ENCODE measurements at places on chromosomes 5 and 9.

GRCh38 chr5:123094919-123095797, 6.1 kb downstream of the PRDM6 start:
- DNase-seq = no peak

GRCh38 chr5:173464813-173465212, 136.6 kb upstream of the STC2 start:
- no peak for DNase-seq

DNA sequence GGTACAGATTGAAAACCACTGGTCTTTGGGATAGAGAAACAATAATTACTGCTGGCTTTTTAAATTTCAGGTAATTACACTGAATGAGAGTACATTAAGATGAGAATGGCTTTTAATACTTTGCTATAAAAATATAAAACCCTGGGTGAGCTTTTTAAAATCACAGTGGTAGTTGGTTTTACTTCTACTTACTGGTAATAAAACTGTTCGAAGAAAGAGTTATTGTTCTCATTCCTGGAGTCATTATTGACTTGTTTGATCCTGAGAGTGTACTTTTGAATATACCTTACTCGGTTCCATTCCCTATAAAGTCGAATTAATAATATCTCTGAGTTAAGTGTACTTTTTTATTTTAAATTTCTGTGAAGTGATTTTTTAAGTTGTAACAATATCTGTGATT, 21.5 kb downstream of the MELK start:
- DNase-seq = no peak

GRCh38 chr5:167442922-167443321, 848.5 kb upstream of the WWC1 start:
- no peak for DNase-seq

- DNase-seq = no peak
These were observed 465.7 kb downstream of the GADD45G start for GRCh38 chr9:90070469-90070868.

DNA sequence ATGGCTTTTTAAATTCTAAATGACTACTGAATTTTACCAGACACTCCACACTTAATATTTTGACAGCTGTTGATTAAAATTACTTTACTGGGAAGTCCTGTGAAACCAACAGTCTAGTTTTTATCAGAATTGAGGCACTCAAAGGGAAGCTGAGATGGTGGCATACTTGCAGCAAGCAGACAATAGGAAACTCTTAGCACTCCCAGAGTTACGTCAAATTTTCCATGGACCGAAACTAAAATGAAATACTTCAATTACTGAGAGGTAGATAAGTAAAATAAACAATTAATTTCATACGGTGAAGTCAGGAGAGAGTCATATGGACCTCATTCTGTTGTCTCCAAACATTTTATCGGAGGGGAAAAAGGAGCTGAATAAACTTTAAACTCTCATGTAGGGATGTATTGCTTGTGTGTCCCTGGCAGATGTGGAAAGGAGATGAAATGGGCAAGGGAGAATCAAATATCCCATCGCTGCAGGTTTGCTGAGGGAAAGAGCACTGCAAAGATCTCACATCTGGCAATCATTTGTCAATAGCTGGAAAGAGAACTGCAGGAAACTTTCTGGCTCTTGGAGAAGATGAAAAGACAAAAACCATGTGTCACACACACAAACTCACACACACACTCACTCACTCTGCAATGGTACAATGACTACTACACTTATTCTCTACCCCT, 189.4 kb downstream of the BNC2 start:
- DNase-seq = peak; percentile 40

DNA sequence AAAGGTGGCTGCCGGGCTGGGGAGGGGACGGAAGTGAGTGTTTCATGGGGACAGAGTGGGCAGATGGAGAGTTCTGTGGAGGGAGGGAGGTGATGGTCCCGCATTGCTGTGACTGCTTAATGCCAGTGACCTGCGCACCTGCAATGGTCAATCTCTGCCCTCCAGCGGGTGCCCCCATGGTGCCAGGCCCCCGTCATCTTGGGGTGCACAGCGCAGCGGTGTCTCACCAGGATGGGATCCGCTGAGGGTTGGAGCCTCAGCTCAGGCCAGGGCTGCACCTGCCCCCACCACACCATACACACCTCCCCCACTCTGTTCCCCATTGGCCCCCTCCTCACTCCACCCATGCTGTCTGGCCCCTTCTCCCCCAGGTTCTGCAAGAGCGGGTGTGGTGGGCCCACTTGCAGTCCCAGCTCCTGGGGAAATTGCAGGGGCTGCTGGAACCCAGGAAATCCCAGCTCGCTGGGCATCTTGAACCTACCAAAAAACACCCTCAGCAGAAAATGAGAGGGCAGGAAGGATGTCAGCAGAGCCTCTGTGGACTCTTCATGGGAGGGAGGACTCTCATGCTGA, 12.1 kb upstream of the CAMSAP1 start:
- no peak for DNase-seq

- DNase-seq = no peak
These were observed 8.9 kb downstream of the IFNE start for GRCh38 chr9:21473236-21473635.

- no peak for DNase-seq
These were observed 2.7 kb upstream of the IRF1 start for GRCh38 chr5:132493241-132493640.

- peak; percentile 36 for DNase-seq
These were observed 8.1 kb downstream of the SPDL1 start for GRCh38 chr5:169591636-169592035.

DNA sequence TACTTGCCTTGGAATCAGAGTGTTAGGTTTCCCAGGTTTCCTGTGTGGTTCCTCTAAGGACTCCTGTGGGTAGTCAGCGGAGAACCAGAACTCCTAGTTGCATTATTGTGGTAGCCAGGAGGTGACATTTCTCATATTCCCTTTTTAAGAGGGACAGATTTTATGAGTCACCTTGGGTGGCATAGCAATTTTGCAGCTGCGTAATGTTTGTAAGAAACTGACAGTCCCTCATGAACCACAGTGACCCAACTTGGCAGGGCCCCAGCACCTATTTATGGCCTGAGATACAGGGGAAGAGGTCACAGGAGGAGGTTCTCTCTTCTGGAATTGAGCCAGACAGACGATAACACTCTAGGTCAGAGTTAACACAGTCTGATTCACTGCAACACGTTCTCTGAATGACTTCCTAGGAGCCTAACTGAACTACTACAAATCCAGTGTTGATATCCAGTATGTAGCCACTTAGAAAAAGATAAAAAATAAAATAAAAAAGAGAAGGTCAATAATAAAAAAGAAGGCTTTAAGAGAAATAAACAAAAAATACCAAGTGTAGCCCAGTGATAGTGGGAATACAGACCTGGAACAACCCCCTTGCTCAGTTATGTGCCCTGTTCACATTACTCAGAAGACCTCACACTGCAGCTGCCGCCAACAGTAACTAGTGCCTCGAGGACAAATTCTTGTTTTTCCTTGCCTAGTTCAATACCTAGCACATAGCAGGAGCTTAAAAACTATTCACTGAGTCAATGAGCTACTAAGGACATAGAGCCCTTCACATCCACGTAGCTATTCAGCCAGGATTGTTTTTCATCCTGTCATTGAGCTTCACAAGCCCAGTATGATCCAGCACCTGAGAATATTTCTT, 50.7 kb upstream of the VLDLR start:
- peak; percentile 72 for DNase-seq

- no peak for DNase-seq
These were observed 24.2 kb upstream of the STOM start for GRCh38 chr9:121394292-121394691.

- DNase-seq = no peak
These were observed 42.3 kb upstream of the MATR3 start for GRCh38 chr5:139251281-139251687.

DNA sequence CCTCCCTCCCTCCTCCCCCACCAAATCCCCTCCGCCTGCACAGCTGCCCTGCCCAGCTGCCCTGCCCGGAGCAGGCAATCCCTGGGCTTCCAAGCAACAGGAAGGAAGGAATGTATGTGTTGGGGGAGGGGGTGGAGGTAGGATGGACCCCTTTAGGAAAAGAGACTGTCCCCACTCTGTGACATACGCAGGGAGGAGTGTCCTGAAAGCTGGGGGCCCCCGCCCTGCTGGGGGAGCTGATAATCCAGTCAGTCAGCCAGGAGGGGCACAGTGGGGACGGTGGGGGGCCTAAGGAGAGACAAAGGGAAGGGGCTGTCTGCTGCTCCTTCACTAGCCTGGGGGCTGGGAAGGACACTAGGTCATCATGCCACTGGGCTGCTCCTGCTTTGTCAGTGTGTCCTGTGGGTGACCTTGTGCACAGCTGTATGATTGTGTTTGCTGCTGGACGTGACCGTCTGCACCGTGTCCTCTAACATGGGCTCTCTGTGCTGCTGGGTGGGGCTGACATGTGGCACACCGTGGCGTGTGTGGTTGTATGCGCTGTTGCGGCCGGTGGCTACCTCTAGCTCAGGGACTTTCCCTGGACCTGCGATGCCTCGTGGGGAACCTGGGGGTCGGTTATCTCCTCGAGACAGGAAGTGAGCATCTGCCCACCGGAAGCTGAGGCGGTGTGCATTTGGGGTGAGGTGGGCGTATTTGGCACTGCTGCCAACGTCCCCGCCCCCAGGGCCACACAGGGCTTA, 3.0 kb downstream of the N4BP3 start:
- DNase-seq = no peak

GRCh38 chr5:1545805-1546355, 22.1 kb upstream of the LPCAT1 start:
- peak; percentile 19 for DNase-seq

- no peak for DNase-seq
These were observed 129.0 kb downstream of the MUSK start for GRCh38 chr9:110797611-110798010.

GRCh38 chr5:164265566-164265965, 760.1 kb downstream of the MAT2B start:
- DNase-seq = no peak

DNA sequence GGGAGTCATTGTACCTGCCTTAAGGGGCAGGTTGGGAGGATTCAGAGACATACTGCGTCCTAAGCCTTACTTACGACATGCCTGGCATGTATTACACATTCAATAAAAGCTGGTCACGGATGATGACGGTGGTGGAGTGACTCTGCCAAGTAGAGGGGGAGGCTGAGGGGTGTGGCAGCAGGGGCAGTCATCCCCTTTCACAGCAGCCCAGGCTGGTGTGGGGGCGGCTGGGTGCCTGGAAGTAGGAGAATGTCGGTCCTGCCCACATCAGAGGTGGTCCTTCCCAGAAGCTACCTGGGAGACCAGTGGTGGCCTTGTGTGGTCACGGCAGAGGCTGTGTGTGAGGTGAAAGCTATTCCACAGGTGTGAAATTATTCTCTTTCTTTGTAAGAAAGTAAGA, 8.9 kb downstream of the ZBTB34 start:
- DNase-seq = no peak

- DNase-seq = no peak
These were observed 47.0 kb upstream of the ZNF169 start for GRCh38 chr9:94212091-94212490.

DNA sequence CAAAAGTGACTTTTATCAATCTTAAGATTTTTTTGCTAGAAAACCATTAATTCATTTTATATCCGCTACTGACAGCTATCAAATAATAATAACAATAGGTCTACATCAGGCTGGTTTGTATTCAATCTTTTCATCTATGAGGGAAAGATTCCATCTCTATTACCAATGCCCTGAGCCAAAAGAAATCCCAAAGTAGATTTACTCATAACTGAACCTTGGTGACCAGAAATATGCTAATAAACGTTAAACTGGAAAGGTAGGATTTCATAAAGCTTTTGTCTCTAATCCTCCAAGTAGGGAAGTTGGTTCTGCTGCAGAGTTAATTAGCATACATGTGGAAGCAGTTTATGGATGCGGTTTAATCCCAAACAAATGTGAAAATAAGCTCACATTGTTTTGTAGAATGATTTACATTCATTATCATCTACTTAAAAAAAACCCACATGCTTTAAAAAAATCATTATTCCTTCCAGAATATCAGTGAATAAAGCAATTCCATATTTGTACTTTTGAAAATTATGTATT, 715.5 kb downstream of the CETN3 start:
- no peak for DNase-seq

GRCh38 chr5:92850886-92851285, 730.1 kb downstream of the NR2F1-AS1 start:
- no peak for DNase-seq

- DNase-seq = no peak
These were observed 24.0 kb downstream of the NR6A1 start for GRCh38 chr9:124747065-124747464.

DNA sequence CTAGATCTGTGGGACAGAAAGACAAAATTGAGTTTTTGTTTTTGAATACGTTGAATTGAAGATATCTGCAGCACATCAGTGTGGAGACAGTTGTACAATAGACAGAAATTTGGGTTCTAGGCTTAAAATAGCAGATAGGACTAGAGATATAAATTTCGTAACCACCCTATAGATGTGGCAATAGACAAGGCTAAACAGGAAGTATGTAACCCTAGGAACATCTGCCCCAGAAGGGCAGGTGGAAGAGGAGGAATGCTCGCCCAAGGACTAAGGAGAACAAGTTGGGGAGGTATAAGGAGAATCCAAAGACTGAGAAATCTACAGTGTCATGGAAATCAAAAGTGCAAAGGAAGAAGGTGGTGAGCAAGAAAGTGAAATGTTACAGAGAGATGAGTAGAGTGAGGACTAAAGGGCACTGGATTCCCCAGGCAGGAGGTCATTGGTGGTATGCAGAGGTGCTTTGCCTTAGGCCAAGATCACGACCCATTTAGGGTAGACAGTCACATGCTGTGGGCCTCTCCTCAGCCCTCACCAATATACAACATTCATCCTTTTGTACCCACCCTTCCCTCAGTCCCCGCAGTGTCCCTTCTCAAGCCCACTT, 109.1 kb upstream of the ELL2 start:
- DNase-seq = no peak

- DNase-seq = peak; percentile 41
These were observed 279.8 kb upstream of the POU5F2 start for GRCh38 chr5:94021246-94021645.

Data from cardiac fibroblast (primary cell).